ENCODE measurements at places on chromosomes 6 and 20.

DNA sequence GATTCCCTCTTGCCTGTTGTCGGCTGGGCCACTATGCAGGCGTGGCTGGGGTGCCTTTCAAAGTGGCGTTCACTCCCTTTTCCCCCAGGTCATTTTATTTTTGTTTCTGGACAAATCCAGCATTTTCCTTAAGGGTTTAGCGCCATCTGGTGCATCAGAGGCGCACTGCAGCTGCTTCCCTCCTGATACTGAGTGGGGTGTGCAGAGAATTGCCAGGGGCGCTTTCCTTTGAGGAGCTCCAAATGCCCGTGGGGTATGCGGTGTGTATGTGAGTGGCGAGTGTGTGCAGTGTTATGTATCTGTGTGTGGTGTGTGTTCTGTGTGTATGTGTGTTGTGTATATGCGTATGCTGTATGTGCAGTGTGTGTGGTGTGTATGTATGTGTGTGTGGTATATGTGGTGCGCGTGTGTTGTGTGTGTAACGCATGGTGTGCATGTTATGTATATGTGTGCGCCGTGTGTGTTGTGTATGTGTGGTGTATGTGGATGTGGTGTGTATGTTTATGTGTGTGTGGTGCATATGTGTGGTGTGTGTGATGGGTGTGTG lies 100.1 kb upstream of the AGPAT4 start:
- DNase-seq: peak; percentile 83

GRCh38 chr20:605237-605636 lies 4.9 kb downstream of the TCF15 start:
- no peak for DNase-seq

DNA sequence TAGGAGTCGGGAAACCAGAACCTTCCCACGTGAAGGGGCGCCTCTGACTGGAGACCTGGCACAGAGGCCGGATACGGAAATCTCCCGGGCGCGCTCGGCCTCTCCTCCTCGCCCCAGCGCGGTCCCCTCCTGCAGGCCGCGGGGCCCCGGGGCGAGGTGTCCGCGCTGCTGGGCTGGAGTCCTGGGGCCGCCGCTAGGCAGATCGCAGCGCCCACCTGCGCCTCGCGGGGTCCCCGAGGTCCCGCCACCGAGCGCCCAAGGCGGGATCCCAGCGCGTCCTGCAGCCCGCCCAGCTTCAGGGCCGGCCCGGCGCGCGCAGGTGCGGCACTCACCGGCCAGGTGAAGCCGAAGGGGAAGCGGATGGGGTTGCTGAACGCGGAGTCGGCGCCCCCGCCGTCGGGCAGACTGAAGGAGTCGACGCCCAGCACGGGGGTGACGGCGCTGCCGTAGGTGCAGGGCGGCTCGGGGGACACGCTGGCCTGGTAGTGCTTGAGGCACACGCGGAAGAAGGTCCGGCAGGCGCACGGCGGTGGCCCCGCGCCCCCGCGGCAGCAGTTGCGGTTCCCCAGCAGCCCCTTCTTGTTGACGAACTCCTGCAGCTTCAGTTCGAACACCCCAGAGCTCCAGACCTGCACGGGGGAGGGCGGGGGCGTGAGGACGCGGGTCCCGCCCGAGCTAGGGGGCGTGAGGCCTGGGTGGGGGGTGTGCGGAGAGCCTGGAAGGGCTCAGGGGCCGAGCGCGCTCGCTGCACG lies 1.5 kb downstream of the DLL1 start:
- no peak for DNase-seq

DNA sequence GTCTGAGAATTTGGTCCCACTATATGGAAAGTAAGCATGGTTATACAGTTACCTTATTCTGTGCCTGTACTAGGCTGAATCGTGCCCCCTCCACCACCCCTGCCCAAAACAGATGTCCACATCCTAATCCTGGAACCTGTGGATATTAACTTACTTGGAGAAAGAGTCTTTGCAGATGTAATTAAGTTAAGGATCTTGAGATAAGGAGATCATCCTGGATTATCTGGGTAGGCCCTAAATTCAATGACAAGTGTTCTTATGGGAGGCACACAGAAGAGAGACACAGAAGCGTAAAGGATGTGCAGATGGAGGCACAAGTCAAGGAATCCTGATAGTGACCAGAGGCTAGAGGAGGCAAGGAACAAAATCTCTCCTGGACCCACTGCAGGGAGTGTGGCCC lies 116.7 kb upstream of the MAN1A1 start:
- no peak for DNase-seq

- no peak for DNase-seq
These were observed 117.6 kb downstream of the PERP start for GRCh38 chr6:137989664-137990063.

GRCh38 chr6:50785921-50786320 lies 32.8 kb upstream of the TFAP2B start:
- no peak for DNase-seq

DNA sequence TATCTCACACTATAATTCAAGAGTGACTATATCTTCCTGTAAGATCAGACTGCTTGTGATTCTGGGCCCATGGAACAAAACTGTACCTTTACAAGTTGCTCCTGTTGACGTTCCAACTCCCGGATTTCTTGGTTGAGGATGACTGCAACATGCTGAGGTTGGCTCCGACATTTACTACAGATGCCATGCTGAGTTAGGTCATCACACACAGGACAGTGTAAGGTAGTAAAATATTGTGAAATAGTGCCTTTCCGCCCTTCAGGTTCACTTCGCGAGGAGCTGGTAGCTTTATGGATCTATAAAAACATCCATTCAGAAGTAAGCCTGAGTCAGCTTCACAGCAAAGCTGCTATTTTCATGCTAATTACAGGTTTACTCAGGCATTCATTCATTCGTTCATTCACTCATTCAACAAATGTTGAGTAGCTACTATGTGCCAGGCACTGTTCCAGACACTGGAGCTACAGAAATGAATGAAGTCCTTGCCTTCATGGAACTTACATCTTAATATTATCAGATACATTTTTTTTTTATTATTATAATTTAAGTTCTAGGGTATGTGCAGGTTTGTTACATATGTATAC lies 175.7 kb downstream of the REV3L start:
- DNase-seq: no peak

DNA sequence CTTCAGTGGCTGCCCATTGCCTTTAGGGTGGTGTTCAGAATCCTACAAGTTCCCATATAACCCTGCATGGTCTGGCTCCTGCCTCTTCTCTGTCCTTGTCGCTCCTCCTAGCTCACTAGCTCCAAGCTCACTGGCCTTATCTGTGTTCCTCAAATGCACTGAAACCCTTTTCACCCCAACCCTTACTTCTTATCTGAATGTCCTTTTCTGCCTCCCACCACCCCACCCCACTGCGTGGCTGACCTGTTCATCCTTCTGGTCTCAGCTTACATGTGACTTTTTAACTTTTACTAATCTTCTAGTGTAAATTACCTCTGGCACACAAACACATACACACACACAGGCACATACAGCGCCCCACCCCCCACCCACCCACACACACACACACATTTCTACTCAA lies 41.0 kb upstream of the GLP1R start:
- no peak for DNase-seq

GRCh38 chr20:62989201-62989601 lies 17.6 kb downstream of the BHLHE23 start:
- DNase-seq: no peak

DNA sequence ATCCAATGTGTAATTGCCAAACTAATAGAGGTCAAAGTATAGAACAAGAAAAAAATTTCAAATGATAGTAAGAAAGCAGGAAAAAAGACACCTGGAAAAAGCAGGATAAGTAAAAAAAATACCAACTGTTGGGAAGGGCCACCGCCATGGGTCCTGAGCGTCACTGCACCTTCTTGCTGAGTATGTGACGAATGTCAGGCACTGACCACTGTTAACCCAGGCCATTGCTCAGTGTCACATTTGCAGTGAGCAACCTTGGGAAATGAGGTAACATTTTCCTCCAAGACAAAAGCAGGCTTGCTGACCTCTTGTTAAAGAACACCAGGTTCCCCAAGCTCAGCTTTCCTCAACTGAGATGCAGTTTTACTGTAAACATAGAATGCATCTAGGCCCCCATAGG lies 15.6 kb upstream of the RPS6KA2 start:
- no peak for DNase-seq

GRCh38 chr6:100457311-100457990 lies 7.3 kb downstream of the SIM1 start:
- no peak for DNase-seq

DNA sequence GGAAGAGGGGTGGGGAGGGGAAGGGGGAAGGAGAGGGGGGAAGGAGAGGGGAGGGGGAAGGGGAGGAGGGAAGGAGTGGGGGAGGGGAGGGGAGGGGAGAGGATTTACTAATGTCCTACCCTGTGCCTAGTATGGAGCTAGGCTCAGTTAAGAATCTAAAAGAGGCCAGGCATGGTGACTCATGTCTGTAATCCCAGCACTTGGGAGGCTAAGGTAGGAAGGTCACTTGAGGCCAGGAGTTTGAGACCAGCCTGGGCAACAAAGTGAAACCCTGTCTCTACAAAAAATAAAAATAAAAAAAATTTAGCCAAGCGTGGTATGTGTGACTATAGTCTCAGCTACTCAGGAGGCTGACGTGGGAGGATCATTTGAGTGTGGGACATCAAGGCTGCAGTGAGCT lies 13.0 kb downstream of the UBE2J1 start:
- DNase-seq: no peak

GRCh38 chr6:157224951-157225574 lies 98.3 kb downstream of the TMEM242 start:
- DNase-seq: no peak

DNA sequence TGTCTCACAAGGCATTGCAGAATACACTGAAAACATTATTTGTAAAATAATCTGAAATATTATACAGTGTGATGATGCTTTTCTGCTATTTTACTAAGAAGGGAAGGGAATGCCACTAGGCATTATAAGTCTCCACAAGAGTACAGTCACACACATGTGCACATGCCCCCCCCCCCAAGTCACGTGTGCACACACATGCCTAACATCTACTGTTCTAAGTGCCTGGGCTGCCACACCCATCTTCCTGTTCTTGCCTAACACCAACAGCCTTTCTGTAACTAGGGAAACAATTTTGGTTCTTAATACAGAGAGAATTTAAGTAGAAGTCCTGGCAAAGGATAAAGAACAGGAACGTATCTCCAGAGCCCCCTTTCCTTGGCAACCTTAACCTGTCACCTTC lies 58.2 kb upstream of the BCLAF1 start:
- no peak for DNase-seq

GRCh38 chr6:72559067-72559466 lies 62.8 kb upstream of the KCNQ5 start:
- DNase-seq: no peak

GRCh38 chr6:14638435-14638905 lies 520.9 kb downstream of the CD83 start:
- no peak for DNase-seq

- DNase-seq: no peak
These were observed 10.4 kb downstream of the PMEPA1 start for GRCh38 chr20:57699395-57699794.

DNA sequence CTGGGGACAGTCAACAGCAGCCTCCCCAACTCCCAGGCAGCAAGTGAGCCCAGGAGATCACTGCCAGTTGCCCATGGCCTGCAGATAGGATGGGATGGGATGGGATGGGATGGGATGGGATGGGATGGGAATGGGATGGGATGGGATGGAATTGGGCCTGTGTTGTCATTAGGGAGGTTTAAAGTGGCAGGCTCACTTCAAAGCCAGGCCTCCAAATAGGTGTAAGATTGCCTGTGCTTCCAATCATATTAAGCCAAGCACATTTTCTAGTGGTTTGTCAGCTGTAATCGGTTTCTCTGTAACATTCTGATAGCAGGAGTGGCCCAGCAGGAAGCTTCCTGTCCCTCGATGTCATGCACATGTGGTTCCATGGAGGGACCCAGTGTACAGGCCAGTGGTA lies 82.7 kb upstream of the NXT1 start:
- no peak for DNase-seq

DNA sequence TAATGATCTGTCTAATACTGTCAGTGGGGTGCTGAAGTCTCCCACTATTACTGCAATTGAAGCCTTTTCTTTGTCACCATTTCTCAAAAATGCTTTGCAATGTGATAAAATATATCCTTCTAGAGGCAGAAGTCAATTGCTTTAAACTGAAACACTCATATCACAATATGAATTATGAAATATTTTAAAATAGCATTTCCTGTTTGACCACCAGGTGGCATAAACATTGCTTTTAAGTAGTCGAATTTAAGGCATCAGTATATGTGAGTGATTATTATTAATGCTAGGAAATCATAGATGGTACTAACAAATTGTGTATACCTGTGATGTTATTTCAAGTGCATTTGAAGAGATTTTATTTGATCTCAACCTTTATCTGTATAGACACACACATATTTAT lies 87.5 kb downstream of the MEI4 start:
- no peak for DNase-seq

DNA sequence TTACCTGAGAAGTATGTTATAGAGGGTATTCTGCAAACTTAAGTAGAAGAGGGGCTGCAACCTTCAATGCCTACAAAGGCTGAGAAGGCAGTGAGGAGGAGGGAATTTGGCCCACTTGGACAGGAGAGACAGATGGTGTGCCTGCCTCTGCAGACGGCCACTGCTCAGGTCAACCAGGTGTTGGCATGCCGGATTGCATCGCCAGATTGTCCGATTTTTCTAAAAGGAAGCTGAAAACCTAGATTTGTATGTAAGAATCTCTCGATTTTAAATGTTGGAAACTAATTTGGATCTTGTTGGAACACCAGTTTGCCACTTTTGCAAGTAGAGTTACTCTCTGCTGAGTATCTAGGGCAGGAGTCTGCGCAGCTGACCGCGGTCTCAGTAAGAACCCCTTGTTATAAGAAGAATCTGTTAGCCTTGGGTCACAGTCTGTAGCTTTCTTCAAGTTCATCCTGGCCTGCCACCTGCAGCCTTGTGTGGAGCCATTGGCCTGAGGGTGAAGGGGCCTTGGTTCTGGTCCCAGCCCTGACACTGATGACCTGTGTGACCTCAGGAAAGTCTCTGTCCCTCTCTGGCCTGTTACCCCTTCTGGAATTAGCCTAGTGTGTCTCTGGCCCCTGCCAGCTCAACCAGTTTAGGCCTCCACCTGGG lies 54.4 kb downstream of the TGM2 start:
- DNase-seq: peak; percentile 40

DNA sequence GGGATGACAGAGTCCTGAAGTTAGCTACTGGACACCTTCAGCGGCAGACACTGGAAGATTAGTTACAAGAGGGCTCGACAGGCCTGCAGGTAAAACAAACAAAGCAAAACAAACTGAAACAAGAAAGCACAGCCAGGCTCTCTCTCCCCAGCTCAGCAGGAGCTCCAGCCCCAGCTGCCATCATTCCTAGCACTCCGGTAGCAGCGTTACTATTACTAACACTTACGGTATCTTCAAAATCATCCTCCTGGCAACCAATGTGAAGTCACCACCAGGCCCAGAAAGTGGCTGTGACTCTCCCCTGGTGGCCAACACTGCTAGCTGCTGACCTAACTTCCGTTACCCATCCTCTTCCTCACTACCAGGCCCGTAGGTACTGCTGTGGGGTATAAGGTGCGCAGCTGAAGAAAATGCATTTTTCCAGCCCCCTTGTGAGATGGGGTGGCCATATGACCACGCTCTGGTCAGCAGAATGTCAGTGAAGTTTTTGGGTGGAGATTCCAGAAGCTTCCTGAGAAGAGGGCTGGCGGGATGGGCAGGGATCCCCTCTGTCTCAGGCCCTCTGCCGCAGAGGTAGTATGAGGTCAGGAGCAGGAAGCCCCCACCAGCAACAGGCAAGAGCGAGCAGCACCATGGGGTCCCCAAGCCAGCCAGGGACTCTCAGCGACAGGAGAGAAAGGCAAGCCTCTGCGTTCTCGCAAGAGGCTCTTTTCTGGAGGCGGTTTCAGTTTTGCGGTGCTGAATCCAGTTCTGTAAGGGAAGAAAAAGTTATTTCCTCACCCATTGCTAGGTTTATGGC lies 37.4 kb upstream of the TBXT start:
- DNase-seq: no peak

- DNase-seq: no peak
These were observed 107.4 kb upstream of the TNFAIP3 start for GRCh38 chr6:137759624-137760023.

Data from stimulated activated effector memory CD8-positive, alpha-beta T cell treated with anti-CD3 and anti-CD28 coated beads, Interleukin-12 subunit alpha, Interleukin-12 subunit beta, amount 100 ng/mL, for 72 hours (primary cell).